NCI-H1694 treated with DMSO at 0.1 percent for 48 hours (cell line): ENCODE measurements at places on chromosomes 7 and 10.

DNA sequence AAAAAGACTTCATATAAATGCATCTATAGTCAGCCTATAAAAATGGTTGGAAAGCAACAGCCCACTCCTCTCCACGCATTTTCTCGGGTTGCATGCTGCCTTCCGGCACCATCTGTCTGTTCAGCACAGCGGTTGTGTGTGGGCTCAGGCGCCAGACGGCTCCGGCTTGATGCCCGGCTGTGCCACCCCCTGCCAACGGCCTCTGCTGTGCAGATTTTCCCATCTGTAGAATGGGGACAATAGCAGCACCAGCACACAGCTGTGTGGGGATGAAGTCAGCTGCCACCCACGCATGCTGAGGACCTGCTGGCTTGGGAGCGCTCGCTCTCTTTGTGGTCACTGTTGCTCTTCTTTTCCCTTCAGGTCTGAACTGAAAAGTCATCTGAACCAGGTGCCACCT is 19.5 kb downstream of the PRKAG2 start:
- peak; percentile 93 for DNase-seq

DNA sequence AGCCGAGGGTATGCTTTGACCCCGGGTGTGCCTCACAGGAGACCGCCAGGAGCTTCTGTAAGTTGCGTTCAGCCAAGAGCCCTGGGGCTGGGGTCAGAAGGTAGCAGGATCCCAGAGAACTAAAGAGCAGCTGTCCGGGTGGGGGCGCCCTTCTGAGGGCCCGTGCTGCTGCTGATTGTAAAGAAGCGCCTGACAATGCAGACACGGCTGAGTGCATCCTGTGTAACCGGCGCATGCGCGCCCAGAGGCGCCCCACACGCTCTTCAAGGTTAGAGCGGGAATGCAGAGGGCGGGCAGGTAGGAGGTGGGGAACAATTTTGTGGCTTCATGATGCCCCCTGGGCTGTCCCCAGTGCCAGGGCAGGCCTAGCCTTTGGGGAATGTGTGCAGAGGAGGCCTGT is 210.2 kb upstream of the CTBP2 start:
- no peak for DNase-seq

DNA sequence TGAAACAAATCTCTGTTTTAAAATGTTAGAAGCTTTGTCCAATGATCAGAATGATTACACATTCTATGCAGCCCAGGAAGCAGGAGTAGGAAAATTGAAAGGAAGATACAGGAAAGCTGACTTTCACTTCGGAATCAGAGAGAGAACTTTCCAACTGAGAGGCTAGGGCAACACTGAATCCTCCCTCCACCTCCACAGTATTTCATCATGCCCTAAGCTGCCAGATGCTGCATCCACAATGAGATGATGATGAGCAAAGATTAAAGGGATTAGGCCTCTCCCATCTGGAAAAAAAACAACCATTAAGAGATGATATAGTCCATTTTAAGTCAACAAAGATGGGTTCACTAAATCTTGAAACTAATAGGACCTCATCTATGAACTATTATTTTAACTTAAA is 215.6 kb downstream of the GPR37 start:
- DNase-seq, result peak; percentile 23

GRCh38 chr7:544338-545221 is 24.9 kb upstream of the PDGFA start:
- no peak for DNase-seq

GRCh38 chr7:113283861-113284260 is 165.5 kb upstream of the SMIM30 start:
- no peak for DNase-seq

- DNase-seq, result peak; percentile 87
These were observed 78.8 kb downstream of the SND1 start for GRCh38 chr7:127730658-127731276.

DNA sequence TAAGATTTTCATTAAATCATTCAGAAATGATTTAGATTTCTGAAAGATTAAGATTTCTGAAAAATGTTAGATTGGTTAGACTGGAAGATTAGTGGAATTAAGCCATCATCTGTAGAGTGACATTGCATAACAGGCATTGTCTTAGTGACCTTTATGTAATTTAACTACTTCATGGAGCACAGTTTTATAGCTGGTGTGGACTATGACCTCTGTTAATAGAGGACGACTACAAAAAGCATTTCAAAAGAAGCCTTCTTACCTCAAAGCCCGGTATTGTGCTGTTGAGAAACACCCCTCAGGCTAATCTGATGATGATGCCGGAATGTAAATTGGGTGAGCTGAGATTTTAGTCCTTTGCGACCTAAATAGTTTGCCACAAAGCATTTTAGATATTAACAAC is 55.6 kb downstream of the GALNT11 start:
- DNase-seq, result no peak

DNA sequence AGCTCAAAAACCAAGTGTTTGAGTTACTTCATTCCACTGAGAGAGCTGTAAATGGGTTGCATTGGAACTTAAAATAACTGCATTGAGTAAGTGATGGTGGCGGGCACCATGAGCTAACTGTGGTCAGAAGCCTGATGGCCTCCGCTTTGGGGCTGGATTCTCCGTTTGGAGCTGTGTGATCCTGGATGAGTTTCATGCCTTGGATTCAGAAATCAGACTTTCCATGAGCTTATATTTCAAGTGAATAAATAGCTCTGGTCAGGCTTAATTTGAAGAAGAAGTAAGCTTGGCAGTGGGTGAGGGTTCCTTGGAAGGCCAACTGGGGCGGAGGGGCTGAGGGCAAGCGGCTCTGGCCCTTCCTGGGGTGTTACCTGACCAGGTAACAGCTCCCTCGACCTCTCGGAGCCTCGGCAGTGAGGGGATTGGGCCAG is 5.6 kb downstream of the HTRA1 start:
- no peak for DNase-seq

DNA sequence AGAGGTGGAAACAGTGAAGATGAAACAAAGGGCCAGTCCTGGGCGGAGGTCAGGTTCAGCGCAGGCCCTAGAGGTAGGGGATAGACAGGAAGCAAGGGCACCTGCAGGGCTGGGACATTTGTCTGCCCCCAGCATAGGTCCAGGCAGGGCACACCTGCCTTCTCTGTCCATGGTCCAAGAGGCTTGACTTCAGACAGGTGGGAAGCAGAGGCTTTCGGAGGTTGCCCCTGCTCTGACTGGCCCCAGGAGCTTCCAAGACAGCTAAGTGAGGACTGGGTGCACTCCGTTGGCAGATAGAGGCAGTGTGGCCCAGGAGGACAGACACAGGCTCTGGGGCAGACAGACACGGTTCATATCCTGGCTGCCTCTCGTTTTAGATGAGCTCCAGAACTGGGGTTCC is 71.6 kb upstream of the GRB10 start:
- no peak for DNase-seq

DNA sequence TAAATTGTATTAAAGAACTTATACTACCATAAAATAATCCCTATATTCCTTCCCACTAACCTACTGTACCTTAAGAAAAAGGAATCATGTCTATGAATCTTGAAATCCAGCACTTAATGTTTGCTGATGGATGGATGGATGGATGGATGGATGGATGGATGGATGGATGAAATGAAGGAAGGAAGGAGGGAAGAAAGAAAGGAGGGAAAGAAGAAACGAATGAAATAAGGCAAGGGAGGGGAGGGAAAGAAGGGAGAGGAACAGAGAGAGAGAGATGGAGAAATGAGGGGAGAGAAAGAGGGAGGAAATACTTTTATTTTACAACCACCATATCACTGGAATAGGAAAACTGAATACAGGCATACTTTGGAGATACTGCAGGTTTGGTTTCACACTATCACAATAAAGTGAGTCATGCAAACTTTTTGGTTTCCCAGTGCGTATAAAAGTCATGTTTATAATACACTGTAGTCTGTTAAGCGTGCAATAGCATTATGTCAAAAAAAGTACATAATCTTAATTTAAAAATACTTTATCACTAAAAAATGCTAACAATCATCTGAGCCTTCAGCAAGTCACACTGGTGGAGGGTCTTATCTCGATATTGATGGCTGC is 219.8 kb downstream of the CHCHD3 start:
- DNase-seq, result no peak

GRCh38 chr7:28904578-28905048 is 53.5 kb downstream of the TRIL start:
- no peak for DNase-seq

DNA sequence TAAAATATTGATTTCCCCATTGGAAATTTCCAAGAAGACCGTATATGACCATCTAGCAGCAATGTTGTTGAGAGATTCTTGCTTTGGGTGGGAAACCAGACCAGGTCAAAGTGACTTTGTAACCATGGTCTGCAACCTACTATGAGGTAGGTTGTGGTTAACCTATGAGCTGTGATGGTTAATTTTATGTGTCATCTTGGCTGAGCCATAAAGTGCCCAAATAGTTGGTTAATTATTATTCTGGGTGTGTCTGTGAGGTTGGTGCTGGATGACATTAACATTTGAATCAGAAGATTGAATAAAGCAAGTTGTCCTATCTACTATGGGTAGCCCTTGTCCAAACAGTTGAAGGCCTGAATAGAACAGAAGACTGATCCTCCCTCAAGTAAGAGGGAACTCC is 18.3 kb upstream of the RALA start:
- DNase-seq, result no peak

DNA sequence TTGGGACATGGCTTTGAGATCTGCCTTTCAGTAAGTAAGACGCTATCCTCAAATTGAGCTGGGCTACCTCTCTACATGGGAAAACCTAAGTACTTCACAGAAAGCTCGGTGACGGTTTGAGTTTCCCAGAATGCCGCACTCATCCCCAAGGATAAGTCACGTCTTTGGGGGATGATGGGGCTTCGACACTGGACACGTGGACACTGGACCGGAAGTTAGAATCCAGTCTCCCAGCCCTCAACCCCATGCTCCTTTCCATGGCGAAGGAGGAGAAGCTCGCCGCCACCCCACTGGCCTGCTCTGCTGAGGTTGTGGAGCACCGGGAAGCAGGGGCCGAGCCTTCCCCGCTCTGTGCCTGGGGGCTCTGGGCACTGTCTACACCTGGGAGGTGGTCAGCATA is 27.5 kb downstream of the PTPRE start:
- no peak for DNase-seq

- DNase-seq, result no peak
These were observed 202.1 kb upstream of the AKR1E2 start for GRCh38 chr10:4623757-4624420.

DNA sequence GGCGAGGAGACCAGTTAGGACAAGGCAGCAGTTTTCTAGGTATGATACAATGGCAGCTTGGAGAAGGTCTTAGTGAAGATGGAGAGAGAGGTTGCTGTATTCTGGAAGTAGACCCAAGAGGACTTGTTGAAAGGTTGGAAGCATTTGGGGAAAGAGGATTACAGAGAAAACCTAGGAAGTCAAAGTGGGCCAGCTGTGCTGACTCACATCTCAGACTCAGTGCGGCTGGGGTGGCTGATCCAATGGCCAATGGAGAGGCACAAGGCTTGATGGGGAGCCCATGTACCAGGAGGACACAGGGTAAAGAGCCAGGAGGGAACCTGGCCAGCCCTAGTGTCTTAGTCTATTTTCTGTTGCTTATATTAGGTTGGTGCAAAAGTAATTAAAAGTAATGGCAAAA is 194.5 kb upstream of the GALNT17 start:
- no peak for DNase-seq
